Large intestine (tissue), 12 donors: ENCODE measurements at places on chromosomes 7 and 10.

DNA sequence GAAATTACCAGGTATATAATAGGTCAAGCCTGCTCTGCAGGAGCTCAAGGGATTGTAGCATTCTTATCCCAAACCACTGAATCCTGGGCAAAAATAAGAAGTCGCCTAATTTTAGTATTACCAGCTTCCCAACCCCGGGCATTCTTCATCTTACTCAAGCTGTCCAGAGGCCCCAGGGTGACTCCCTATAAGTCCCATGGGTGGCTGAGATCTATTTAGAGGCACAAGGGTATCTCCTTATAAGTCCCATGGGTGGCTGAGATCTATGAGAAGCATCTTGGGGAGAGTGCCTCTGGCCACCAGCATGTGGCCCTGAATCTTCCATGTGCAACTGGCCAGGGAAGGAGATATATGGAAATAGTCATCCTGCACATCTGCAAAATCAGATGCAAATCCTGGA, 38.9 kb downstream of the PRSS2 start:
- DNase-seq = no peak

- no peak for DNase-seq
Observed at GRCh38 chr10:96283756-96284155, 12.4 kb upstream of the BLNK start.

- DNase-seq = no peak
Observed at GRCh38 chr7:40437498-40437897, 302.7 kb downstream of the SUGCT start.

- DNase-seq = no peak
Observed at GRCh38 chr10:128704716-128705115, 578.5 kb upstream of the MKI67 start.

DNA sequence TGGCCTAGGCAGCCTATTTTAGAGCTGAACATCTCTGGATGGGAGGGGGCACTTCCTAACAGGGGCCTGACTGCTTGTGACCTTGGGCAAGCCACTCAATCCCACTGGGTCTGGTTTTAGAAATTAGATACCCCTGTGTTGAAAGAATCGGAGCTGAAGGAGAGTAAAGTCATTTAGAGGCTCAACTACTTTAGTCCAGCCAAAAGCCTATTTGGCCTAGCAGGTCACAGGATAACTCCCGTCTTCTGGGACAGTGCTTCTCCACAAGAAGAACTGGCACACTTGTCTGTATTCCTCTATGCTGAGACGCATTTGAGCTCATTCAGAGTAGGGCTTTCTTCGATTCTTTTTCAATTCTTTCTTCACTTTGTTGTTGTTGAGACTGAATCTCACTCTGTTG, 224.2 kb downstream of the CHCHD3 start:
- DNase-seq = no peak
